Spleen (tissue), 13 donors: ENCODE measurements at places on chromosomes 4 and X. TPM values are rescaled to one million over a fixed set of nuclear protein-coding genes. Genes with fewer than 3 reads are reported as not detected.

AFF2 gene
- 12.7 TPM for total RNA-seq

RBM46 gene
- total RNA-seq = not detected

CMC4 gene
- total RNA-seq = 14.2 TPM

DGKK gene
- total RNA-seq = 0.13 TPM

TRPC3 gene
- 0.18 TPM for total RNA-seq

TSC22D3 gene
- total RNA-seq = 439 TPM

FGFR3 gene
- total RNA-seq = 7.5 TPM

BEX1 gene
- 2.5 TPM for total RNA-seq

TCP11X2 gene
- total RNA-seq = not detected

KLKB1 gene
- total RNA-seq = 1.7 TPM

MAGEA6 gene
- total RNA-seq = not detected

ZFP42 gene
- not detected for total RNA-seq

STPG2 gene
- 0.94 TPM for total RNA-seq

FAM120C gene
- total RNA-seq = 7.3 TPM

PASD1 gene
- total RNA-seq = not detected

CLIC2 gene
- 54.9 TPM for total RNA-seq

RTL5 gene
- total RNA-seq = 4.2 TPM

PDCL2 gene
- total RNA-seq = not detected

FREM3 gene
- not detected for total RNA-seq

CXCL8 gene
- 2.8 TPM for total RNA-seq

GUCY1A1 gene
- 44.9 TPM for total RNA-seq

CTAG1A gene
- not detected for total RNA-seq

RPA4 gene
- total RNA-seq = 1.5 TPM

DUSP9 gene
- total RNA-seq = not detected

MAOA gene
- 10.2 TPM for total RNA-seq

SLITRK4 gene
- 1.5 TPM for total RNA-seq

SRPK3 gene
- total RNA-seq = not detected

TBC1D19 gene
- 10.7 TPM for total RNA-seq

GRPR gene
- total RNA-seq = 0.13 TPM
